ENCODE measurements at places on chromosomes 3 and 15.

GRCh38 chr3:55934771-55935170 lies 447.7 kb upstream of the WNT5A start:
- DNase-seq = no peak

GRCh38 chr15:34012461-34013028 lies 26.5 kb downstream of the AVEN start:
- DNase-seq = no peak

GRCh38 chr3:50286322-50287227 lies 5.7 kb downstream of the IFRD2 start:
- DNase-seq = no peak

DNA sequence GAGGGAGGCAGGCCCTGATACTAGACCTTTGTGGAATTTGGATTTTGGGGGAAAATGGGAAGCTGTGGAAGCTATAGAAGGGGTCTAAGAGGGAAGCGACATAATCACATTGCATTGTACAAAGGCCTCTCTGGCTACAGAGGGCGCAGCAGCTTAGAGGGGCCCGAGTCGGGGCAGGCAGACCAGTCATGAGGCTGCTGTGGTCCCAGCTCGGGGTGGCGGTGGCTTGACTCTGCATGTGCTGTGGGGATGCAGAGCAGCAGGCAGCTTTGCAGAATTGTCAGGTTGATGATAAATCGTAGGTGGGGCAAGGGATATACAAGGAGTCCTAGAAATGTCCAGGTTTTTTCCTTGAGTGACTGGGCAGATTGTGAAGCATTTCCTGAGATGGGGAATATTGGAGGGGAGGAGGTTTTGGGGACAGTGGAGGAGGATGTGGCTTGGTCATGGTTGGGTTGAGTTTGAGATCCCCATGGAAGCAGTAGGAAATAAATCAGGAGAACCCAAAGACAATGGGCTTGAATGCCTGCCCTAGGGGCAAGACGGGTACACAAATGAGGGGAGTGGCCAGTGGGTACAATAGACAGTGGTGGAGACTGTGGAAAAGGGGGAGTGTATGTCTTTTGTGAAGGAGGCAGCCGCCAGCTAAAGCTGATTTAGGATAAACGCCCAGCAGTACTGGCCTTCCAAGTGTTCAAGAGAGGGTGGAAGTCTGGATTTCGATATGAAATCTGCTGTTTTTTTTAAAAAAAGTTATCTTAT lies 94.1 kb downstream of the HMG20A start:
- DNase-seq = no peak

GRCh38 chr3:52250122-52250521 lies 4.6 kb downstream of the PPM1M start:
- no peak for DNase-seq

- DNase-seq = no peak
Observed at GRCh38 chr3:33360136-33360825, 79.9 kb downstream of the UBP1 start.

DNA sequence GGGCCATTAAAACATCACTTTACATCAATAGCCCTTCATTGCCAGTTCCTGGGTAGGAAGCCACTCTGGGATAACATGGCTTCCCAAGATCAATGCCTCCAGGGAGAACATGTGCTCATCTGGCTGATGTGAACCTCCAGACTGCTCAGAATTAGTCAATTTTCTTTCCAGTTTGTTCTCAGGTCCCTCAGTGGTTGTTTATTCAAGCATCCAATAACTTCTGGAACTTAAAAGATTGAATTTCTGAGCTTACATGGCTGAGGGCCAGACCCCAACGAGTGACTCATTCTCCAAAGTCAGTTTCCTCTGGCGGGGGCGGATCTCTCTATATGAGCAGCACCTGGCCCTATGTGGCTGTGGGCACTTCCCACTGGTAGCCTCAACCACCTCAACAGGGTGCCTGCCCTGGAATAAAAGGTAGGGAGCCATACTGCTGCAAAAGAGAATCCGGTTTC lies 34.0 kb downstream of the LYZL4 start:
- DNase-seq = no peak

- no peak for DNase-seq
Observed at GRCh38 chr3:187921391-187922074, 176.3 kb upstream of the BCL6 start.

GRCh38 chr3:118531816-118532215 lies 502.8 kb downstream of the IGSF11 start:
- DNase-seq = no peak

DNA sequence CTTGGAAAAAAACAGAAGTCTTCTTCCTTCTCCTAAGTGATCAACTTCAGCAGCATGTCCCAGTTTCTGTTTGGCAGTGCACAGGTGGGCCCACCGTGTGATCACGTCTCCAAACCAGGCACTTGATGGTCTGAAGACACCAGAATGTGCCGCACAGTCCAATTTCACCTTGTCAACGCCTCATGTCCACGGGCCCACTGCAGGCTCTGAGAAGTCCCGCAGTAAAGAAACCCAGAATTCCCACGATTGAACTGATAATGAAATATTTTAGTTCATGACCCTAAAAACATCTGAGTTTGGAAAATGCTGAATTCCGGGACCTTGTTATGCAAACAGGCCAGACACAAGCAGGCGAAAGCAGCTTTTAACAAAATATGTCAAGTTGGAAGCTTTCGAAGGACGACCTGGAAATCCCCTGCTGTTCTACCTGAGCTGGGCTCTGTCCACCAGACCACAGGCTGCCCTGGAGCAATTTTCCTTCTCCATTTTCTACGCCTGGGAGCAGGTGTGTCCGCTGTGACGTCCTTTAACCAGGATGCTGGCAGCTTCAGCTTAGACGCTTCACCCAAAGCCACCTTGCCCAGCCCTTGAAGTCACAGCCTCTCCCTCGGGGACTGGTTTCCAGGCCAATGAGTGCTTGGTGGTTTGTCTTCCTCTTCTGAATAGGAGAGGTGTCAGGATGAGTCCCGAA lies 167.8 kb upstream of the IQSEC1 start:
- DNase-seq = no peak

DNA sequence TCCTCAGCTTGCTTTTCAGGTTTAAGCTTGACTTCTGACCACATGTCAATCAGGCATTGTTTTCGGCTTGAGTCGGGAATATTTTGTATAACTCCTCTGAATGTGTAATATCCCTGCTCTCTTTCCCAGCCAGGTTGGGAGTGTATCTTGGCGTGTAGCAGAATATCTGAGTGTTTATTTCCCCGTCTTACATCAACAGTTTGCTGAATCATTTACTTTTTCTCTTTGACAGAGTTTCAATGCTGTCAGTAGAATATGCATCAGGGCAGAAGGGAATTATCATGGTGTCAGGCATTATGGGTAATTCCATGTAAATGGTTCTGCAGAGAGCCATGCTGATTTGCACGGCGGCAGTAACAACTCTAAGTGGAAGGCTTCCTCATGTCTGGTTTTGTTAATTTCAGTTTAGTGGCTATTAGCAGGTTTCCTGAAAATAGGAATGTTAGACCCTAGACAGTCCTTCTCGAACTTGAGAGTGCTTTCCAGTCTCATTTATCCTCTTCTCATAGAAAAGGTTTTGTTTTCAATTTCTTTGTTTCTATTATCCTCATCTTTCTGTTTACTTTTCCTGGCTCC lies 566.3 kb downstream of the AGBL1 start:
- DNase-seq = no peak

DNA sequence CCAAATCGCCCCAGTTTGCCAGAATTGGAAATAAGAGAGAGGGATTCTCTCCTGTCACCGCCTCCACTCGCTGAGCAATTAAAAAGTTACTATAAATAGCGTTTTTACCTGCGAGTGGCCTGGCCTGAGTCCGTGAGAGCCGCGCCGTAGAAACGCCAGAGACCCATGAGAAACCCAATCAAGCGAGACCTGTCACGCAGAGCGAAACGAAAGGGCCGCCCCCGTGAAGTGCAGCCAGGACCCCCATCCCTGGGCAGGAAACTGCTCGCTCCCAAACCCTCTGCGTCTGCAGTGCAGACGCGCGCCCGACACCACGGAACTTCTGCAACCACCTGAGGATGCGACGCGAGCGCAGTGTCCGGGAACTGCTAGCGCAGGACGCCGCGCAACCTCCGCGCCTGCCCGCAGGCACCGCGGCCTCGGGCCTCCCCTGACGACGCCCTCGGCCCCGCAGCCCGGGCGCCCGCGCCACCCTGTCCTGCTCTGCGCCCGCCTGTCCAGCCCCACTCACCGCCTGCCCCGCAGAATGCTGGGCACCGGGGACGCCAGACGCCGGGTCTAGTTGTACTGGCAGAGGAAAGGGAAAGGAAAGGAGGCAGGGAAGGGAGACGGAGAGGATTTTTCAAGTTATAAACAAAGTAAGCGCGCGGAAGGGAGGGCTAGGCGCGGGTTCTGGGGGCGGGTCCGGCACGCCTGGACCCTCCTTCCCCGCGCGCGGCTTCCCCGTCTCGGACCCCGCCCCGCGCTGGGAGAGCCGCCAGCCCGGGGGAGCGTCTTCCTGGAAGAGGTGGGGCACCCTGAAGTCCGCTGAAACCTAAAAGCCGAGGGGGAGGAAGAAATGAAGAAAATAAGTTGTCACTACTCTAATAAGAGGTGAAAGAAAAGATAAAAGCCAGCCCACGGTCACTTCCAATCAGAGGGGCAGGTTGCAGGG lies at the start of gene PLSCR4:
TSS of gene PLSCR4 (minus strand) at position 657 of the 934 bp plus-strand sequence. CDS start 29,034 bp downstream, outside the sequence.
- DNase-seq = peak; percentile 84

Measured in left lobe of liver (tissue), 2 donors.